Progenitor cell of endocrine pancreas (in vitro differentiated cells): ENCODE measurements at places on chromosomes 4 and X.

- DNase-seq: no peak
These were observed 71.7 kb downstream of the PCYT1B start for GRCh38 chrX:24575496-24575895.

DNA sequence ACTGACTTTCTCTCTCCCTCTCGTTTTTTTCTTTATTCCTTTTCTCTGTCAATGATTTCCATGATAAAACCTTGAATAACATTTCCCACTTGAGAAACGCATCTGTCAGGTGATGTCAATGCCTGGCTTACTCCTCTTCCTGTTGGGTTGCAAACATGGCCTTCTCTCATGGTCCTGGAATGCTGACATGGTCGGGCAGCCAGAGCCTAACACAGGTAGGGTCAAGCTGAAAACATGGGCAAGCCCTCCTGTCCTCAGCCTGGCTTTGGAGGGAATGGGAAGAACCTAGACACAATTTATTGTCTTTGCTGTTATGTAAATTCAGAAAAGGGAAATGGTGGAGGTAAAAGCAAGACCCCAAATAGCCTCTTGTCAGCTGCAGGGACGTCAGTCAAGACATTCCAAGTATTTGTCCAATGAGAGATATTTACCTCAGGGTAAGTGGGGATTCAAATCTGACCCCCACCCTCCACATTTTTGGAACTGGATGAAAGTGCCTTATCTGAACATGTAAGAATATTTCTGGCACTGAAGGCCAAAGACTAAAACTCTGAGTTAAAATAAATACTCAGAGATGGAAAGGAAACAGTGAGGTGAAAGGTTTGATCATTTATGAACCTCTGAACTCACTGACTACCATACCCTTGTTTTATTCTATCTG is 473.8 kb downstream of the SPRY1 start:
- no peak for DNase-seq

- DNase-seq: no peak
These were observed 213.4 kb upstream of the LNX1 start for GRCh38 chr4:53804719-53805118.

GRCh38 chr4:100071506-100071905 is 118.8 kb downstream of the DDIT4L start:
- DNase-seq: no peak

DNA sequence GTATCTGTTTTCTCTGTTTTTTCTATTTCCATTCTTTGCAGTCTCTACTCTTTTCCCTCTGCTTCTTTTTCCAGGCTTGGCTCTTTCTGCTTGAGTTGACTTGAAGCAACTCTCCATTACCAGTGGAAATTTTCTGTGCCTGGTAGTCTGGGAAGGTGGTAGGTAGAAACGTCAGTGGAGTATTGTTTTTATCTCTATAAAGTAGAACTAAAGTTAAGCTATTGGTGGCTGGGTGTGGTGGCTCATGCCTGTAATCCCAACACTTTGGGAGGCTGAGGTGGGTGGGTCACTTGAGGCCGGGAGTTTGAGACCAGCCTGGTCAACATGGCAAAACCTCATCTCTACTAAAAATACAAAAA is 438.1 kb upstream of the AR start:
- no peak for DNase-seq

- DNase-seq: no peak
These were observed 331.1 kb upstream of the FSTL5 start for GRCh38 chr4:162494935-162495334.

DNA sequence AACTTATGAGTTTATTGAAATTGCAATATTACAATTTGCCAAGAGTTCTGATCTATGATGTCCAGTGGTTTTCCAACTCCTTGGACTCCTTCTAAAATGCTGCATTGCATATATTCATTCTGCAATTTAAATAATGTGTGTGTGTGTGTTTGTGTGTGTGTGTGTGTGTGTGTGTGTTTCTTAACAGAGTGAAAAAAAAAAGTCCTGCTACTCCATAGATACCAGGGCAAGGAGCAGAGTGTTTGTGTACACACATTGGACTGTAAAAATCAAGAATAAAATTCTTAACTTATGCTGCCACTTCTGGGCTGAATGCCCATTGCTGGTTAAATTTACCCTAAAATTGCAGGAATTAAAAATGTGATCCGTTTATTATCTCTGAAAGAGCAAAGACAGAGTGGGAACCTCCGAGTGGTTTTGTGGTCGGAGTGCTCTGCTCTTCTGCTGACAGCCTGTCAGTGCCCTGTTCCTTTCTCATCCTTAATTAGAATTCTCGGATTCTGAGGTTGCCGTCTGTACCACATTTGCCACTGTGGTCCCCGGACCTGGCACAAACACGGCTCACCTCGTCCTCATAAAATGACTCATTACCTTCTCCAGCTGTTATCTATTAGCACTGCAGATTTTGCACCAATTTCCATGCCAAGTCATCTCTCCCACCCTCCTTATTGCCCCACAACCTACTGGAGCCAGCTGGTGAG is 355.5 kb downstream of the KCNIP4 start:
- no peak for DNase-seq

DNA sequence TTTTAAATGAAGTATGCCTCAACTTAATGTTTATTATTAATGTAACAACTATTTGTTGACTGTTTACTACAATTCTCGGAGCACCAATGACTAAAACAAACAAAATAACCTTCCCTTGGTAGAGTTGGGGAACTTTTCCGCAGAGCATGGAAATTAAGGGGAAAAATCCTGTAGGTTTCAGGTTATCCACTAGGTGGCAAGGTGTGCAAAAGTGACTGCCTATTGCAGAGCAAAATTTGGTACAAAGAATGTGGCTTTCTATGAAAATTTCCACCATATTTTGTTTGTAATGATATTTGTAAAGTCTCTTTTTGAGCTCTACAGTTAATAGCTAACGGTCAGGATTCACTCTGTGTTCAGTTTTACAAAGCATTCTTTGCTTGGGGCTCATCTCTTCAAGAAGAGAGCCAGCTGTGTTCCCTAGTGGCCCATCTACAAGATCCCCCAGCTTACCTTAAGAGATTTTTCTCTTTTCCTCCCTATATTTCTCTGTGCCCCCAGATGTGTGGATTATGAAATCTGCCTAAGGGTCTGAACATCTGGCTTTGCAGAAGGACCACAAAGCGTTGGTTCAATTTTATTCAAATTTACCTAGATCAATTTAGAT is 61.1 kb downstream of the FBXO8 start:
- DNase-seq: no peak

DNA sequence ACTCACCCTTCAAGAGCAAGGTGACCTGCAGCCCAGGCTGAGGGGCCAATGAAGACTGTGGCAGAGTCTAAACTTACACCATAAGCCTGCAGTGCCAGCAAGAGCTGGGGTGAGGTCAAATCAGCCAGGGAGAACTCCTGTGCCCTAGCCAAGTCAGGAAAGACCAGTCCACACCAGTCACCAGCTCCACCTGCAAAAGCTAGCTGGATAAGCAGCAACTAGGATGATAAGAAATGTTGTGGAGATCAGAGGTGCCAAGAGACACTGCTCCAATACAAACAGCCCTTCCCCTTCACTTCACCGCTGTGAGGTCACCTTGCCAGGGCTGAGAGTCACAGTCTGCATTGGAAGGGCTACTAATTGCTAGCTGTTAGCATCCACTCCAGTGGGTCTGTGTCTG is 31.3 kb downstream of the NIPAL1 start:
- DNase-seq: no peak

GRCh38 chr4:1603413-1604135 is 80.5 kb downstream of the FAM53A start:
- no peak for DNase-seq
